ENCODE measurements at places on chromosomes 4 and X. TPM values are rescaled to one million over a fixed set of nuclear protein-coding genes. Genes with fewer than 3 reads are reported as not detected.

ANKRD37 gene
- 9.4 TPM for total RNA-seq

SPOCK3 gene
- 23.6 TPM for total RNA-seq

BMPR1B gene
- 8.2 TPM for total RNA-seq

GRCh38 chr4:141643557-141643956, 7.2 kb downstream of the IL15 start:
- no peak for DNase-seq

DNA sequence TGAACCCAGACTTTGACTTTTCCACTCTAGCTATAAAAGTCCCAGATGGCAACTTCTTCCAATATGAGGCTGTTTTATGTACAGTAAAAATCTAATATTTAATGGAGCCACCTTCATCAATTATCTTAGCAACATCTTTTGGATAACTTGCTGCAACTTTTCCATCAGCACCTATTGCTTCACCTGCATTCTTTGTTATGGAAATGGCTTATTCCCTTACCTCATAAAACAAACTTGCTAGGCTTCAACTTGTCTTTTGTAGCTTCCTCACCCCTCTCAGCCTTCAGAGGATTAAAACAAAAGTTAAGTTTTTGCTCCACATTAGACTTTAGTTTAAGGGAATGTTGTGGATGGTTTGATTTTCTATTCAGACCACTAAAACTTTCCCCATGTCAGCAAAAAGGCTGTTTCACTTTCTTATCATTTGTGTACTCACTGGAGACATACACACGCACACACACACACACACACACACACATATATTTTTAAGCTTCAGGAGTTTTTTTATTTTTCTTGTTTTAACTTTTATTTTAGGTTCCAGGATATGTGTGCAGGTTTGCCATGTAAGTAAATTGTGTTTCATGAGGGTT, 1296.1 kb upstream of the PABPC4L start:
- DNase-seq, result no peak

DNA sequence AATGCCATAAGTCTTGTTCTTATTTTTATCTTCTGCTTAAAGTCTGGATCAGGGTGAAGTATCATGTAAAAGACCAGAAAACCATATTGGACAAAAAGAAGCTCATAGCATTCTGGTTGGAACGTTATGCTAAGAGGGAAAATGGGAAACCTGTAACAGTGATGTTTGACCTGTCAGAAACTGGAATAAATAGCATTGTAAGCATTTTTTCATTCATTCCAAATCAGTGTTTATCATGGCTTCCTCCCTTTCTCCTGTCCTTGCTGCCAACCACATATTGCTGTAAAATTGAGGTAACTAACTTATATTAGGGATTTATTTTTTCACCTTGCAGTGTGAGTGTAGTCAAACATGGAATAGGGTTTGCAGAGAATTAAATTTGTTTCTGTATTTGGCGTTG, 23.8 kb downstream of the MOSPD2 start:
- no peak for DNase-seq
